ENCODE measurements at places on chromosomes 7 and 10.

DNA sequence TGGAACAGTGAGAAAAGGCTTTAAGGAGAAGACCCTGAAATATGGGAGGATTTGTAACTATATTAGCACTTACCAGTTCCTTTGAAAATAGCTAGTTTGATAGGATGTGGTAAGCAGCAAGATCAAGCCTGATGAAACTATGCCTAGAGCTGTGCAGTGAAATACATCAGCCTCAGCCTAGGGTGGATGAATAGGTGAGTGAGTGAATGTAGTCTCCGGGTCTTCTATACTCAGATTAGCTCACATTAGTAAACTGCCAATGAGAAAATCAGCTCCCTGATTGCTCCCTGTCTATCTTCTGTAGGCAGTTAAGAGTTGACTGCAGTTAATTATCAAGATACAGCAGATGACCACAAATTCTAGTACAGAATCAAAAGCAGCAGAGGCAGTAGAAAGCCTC, 89.6 kb downstream of the ELAPOR2 start:
- DNase-seq = no peak

DNA sequence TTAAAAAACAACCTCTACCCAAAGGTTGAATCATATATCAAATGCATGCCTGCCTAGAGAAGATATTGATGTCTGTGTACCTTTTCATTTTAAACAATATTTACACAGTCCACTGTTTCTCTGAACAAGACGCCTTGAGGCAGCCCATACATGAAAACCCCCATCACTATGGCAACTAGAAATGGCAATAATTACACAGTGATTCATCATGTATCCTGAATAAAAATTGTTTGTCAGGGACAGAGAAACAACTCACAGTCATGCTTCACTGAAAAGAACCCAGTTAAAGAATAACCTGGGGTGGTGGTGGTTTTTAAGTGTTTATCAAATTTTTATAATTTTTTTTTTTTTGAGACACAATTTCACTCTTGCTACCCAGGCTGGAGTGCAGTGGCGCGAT, 19.7 kb downstream of the DNAJC12 start:
- DNase-seq = no peak

- DNase-seq = no peak
These were observed 139.9 kb downstream of the TNS3 start for GRCh38 chr7:47441796-47442604.

- DNase-seq = no peak
These were observed 53.4 kb upstream of the CYP2C18 start for GRCh38 chr10:94630017-94630688.

DNA sequence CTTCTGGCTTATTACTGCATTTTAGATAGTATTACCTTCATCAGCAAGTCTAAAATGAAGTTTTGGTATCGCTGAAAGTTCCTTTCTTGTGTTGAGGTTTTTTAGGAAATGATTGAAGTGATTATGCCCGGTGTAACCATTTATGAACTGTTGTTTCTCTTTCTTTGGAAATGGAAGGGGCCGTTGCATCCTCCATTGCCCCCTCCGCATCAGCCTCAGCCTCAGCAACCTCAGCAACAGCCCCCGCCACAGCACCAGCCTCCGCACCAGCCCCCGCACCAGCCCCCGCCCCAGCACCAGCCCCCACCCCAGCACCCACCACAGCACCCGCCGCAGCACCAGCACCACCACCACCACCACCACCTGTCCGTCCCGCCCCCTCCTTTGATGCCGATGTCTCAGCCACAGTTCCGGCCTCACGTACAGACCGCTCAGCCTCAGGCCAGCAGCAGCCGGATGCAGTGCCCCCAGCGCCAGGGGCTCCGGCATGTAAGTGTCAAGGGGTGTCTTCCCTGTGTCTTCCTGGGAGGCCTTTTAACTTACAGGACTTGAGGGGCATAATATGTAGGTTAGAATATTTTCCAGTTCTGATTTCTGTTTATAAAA, 72.6 kb downstream of the SHH start:
- no peak for DNase-seq

DNA sequence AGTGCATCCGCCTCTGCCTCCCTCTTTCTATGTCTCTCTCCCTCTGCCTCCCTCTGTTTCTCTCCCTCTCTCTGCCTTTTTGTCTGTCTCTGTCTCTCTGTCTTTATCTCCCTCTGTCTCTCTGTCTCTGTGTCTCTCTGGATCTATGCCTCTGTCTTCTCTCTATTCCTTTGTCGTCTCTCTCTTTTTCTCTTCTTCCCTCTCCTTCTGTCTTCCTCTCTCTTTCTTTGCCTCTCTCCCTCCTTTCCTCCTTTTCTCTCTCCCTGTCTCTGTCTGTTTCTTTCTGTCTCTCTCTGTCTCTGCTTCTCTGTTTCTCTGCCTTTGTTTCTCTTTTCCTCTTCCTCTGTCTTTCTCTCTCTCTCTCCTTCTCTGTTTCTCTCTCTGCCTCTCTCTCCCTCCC, 678.8 kb upstream of the NRP1 start:
- DNase-seq = no peak

GRCh38 chr10:126538439-126539135, 131.9 kb downstream of the C10orf90 start:
- DNase-seq = no peak

DNA sequence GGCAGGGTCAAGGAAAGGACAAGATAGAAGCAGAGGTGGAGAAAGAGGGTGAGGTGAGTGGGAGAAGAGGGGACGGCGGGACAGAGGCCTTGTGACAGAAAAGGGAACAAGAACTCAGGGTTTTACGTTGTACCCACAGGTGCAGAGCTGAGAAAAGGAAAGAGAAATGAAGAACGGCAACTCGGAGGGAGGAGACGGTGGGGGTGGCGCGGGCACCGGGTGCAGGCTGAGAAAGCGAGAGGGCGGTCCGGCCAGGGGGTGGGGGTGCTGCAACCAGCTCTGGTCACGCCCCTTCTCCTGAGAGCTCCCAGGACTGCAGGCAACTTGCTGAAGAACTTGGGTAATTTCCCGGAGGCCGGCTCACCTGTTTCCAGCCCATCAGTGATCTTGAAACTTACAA, 65.3 kb downstream of the CARD11 start:
- peak; percentile 69 for DNase-seq

DNA sequence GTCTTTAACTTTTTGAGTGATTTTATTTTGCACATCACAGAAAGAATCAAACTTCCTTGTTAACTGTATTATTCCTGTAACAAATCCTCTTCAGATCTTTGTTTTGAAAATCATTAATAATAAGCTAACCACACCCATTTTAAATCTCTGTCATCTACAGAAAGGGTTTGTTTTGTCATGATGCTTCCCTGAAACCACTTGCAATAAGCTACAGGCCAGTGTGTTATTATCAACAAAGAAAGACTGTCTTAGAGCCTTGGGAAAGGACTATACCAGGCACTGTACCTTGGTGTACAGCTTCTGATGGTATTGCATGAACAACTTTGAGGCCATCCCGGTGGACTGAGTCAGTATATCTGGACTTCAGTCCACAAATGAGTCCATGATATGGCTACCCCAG, 145.3 kb upstream of the FAM3C start:
- no peak for DNase-seq

- DNase-seq = no peak
These were observed 10.8 kb downstream of the EN2 start for GRCh38 chr7:155468785-155469148.

DNA sequence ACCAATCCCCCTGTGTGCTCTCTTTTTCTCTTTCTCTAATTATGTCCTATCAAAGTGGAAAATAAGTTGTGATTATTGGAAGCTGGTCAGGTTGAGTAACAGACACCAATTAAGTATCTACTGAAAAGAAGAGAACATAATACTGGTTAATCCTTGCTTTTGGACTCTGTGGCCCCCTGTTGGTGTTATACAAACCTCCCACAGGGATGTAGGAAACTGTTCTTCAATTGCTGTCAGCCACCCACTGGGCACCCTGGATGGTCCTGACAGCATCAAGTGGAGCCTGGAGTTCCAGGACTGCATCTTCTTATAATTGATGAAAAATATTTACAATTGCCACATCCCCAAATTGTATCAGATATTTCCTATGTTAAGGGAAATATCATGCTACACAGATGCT, 939.7 kb downstream of the KCNMA1 start:
- DNase-seq = no peak

GRCh38 chr7:6545398-6546126, 5.7 kb downstream of the GRID2IP start:
- DNase-seq = no peak

GRCh38 chr7:39952374-39952773, 2.3 kb downstream of the CDK13 start:
- DNase-seq = no peak

DNA sequence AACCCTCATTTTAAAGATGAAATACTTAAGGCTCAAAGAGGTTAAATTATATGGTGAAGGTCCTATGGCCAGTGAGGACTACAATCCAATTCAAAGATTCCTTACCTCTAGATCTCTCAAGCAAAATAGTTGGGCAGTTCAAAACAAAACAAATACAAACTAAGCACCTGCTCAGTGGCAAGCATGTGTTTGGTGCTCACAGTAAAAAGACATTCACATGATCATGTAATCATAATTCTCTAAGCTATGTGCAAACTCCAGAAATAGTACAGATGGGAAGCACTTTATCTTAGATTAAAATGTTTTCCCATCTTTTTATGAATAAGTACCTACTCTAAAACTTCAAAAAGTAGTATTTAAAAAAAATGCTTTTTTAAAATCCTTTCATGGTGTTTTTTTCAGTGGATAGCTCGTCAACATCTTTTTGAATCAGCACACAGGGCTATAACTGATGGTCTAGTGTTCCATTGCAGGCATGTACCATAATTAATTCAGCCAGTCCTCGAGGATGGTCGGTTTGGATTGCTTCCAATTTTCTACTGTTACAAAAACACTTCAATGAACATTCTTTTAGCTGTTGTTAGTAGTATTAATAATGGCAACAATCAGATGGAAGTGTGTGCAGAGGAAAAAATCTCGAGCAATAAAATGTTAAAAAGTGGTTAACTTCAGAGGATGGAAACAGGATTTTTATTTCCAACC, 58.4 kb downstream of the CHCHD3 start:
- DNase-seq = no peak

- peak; percentile 36 for DNase-seq
These were observed 35.6 kb downstream of the VIPR2 start for GRCh38 chr7:159108941-159109652.

- no peak for DNase-seq
These were observed 133.2 kb downstream of the PKD1L1 start for GRCh38 chr7:47814905-47815613.

DNA sequence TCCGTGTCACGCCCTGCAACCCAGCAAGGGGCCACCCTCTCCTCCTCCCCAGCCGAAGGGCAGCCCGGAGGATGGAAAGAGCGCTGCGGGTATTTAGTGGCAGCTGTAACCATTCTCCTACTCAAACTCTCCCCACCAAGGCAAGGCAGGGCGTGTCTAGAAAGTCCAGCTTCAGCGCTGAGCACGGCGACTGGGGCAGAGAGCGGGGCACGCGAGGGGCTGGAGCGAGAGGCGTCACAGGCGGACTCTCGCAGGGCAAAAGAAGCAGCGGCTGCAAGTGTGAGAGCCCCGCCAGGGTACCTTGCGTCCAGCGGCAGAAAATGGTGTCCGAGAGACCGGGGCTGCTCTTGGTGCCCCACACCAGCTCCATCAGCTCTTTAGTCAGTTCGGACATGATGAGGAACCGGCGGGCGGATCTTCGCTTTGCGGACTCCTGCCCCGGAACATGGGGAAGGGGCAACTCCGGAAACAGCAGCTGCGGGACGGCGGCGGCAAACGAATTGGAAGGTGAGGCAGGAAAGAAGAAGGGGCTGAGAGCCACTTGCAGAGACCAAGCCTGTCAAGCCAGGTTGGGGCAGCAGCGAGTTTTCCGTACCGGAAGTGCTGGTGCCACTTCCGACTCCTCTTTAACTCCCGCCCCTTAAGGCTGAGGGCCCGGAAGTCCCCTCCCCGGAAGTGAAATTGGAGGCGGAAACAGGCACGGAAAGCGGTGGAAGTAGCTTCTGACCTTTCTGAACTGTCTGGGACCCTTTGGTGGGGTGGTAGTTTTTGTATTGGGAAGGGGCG, at the start of gene MINDY3:
Gene MINDY3 (minus strand): TSS at position 602 of the 786 bp plus-strand sequence. CDS start 208 bp downstream, at position 394.
- DNase-seq = peak; percentile 94

GRCh38 chr10:59332581-59332980, 29.8 kb downstream of the FAM13C start:
- DNase-seq = no peak

GRCh38 chr10:23343591-23344240, 881 bp downstream of the C10orf67 start:
- peak; percentile 85 for DNase-seq

DNA sequence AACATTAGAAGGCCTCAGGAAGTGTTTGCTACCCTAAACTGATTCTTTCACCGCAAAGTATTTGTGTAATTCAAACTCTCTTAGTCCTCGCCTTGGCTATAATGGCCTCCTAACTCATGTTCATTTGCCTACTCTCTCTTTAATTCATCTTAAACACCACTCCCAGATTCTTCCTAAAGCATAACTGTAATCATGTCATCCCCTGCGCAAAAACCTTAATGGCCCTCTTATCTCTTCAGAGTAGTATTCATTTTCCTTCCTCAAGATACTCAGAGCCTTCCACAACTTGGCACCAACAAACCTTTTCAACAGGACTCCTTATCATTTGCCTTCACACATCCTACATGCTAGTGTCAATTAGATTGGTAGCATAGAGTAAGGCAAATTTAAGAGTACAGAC, 42.9 kb downstream of the CSTF2T start:
- no peak for DNase-seq

DNA sequence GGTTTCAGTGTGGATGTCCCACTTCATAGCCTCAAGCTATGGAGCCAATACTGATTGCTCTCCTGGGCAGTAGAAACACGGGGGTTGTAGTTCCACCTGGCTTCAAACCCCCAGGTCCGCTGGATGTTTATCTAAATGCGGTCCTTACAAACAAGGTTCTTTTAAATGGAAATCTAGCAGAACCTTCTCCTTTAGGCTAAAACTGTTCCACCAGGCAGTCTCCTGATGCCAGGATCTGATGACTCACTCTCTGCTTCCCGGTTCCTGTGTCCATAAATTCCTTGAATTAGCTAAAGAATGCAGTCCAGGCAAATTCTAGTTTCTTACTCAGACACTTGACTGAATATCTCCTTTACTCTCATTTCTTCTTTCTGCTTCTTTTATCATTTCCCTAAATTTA, 108.4 kb upstream of the FAM3C start:
- DNase-seq = no peak

DNA sequence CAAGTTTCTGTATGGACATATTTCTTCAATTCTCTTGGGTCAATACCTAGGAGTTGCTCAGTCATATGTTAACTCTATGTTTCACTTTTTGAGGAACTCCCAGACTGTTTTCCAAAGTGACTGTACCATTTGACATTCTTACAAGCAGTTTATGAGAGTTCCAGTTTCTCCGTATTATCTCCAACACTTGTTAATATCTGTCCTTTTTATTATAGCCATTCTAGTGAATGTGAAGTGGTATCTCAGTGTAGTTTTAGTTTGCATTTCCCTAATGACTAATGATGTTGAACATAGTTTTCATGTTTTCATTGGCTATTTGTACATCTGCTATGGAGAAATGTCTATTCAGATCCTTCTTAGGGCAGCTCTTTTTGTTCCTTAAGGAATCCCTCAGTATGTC, 531.0 kb upstream of the GALNT17 start:
- DNase-seq = no peak
